ENCODE measurements at places on chromosomes 3 and 15.

GRCh38 chr3:61029194-61029593, 222.1 kb downstream of the FHIT start:
- no peak for DNase-seq

GRCh38 chr15:67820992-67821783, 4.1 kb upstream of the SKOR1 start:
- no peak for DNase-seq

DNA sequence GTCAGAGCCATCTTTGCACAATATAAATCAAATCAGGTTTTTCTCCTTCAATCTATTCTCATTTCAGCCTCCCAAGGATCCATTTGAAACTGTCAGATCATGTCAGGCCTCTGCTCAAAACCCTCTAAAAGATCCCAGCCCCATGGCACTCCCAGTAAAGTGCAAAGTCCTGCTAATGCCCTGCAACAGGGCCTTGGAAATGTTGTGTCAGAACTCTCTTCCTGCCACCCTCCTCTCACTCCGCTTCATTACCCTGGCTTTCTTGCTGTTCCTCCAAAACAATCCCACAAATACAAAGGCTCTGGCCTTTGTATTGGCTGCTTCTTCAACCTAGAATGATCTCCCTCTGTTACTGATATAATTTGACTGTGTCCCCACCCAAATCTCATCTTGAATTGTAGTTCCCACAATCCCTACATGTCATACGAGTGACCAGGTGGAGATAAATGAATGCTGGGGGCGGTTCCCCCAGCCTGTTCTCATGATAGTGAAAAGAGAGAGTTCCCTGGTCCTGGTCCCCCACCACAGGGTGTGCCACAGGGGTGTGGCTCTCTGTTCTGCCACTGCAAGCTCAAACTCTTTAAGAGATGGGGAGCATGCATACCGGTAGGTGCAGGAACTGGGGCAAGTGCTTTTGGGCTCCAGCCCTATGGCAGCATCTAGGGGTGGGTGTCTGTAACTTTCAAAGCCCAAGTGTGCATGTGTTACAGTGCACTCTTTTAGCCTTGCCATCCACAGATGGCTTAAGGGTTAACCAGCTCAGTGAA, 22.9 kb upstream of the TRA2B start:
- no peak for DNase-seq

- DNase-seq, result no peak
Observed at GRCh38 chr15:101107625-101108460, 144.0 kb downstream of the CHSY1 start.

DNA sequence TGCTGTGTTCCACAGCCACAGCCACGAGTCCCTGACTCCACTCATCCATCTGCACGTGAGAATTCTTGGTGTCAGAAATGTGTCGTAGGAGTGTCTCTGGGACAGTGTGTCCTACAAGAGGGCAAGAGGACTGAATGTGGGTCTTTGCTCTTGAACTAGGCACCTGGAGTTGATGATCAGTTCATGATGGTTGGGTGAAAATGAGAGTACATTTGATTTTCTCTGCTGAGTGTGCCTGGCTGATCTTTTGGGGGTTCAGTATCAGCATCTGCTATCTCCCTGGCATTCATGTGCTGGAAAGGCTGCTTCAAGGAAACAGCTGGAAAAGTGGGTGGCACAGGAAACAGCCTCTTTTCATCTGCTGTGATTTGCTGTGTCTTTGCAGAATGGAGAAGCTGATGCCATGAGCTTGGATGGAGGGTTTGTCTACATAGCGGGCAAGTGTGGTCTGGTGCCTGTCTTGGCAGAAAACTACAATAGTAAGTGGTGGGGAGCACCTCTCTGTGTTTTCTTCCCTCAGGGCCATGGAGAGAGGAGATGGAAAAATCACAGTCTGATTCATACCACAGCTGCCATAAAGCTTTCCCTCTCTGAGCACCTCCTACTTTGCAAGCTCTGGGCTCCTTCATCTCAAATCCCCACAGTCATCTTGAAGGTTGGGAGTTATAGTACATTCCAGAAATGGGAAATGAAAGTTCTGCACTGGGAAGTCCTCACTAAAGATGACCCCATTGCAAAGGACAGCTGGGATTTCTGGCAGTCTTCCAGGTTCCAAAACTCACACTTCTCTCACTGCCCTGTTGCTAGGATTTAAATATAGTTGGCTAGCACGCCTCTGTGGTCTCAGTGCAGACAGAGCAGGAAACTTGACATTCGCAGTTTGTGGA, 17.8 kb downstream of the TF start:
- DNase-seq, result no peak

GRCh38 chr3:38006031-38006430, 15.4 kb downstream of the VILL start:
- no peak for DNase-seq

DNA sequence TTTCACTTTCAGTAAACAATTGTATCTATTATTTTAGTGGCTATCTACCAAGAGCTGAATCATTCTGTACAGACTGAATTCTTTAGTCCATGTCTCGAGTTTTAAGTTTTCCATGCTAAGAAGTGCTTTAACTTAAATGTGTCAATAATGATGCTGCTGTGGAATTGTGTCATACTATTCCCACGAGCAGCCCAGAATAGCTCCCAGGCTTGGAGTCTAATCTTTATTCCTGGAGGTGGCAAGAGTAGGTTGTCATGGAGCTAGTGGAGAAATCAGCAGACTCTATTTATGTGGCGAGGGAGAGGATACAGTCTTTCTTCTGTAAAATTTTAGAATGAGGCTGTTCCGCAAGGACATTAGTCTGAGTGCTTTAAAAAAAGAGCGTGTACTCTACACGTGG, 207.2 kb downstream of the ROBO2 start:
- no peak for DNase-seq

DNA sequence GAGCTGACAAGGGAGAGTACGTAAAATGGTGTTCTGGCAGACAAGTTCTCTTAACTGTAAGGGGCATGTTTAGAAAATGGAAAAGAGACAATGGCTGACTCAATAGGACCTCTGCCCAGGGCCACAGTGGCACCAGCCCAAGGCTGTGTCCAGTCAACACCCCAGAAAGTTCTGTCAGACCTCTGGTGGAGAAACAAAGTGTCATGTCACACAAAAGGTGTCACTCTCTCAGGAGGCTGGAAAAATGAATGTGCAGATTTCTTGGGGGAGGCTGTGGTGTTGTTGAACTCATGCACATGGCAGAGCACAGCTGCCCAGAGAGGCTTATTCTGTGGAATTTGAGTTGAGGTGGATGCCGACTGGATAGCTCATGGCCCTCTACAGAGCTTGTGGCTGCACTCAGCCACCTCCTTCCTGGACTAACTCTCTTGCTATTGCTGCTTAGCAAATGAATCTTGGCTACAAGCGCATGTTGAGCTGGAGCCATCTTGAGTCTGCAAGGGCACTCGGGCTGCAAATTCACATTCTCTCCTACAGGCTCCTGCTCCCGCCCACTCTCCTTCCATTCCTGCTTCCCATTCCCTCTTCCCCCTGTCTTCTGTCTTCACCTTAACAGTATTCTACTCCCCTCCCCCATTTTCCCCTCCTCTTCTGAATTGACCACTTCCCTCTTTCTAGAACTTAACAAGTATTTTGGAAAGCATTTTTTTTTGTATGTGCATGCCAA, 55.8 kb upstream of the SLC7A14 start:
- no peak for DNase-seq

DNA sequence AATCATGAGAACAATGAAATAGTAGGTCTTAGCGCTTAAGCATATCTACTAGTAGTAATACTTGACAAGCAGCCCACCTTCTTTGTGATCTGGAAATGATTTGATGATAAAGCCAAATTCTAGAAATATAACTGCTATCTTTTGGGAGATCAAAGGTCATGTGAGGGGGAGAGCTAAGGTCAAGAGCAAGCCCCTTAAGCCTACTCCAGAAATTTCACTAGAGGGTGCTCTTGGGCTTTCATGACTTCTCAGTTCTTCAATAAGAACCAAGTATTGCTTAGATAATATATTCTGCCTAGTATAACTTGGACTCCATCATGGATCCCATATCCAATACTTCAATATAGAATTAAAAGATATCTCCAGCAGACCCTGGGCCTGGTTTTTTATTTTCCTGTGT, 319.6 kb downstream of the ZBTB20 start:
- peak; percentile 13 for DNase-seq

- no peak for DNase-seq
Observed at GRCh38 chr3:190591080-190591479, 77.2 kb downstream of the IL1RAP start.

- DNase-seq, result no peak
Observed at GRCh38 chr3:195752546-195753331, 32.0 kb downstream of the MUC20 start.

DNA sequence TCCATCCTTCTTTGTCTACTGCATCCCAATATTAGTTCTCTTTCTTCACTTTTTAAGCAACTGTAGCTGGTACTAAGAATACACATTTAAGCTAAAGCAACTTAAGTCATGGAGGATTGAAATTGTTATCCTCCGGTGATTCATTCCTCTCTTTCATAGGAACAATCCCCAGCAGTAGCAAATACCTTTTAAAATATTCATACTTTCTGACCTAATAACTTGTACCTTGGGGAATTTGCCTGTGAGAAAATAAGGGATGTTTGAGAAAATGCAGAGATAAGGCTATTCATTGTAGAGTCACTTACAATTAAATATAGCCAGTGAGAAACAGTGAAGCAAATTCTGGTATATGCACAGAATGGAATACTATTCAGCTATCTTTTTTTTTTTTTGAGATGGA, 66.0 kb downstream of the VPS13C start:
- DNase-seq, result no peak

GRCh38 chr3:24235121-24235520, 259.5 kb downstream of the THRB start:
- DNase-seq, result no peak

DNA sequence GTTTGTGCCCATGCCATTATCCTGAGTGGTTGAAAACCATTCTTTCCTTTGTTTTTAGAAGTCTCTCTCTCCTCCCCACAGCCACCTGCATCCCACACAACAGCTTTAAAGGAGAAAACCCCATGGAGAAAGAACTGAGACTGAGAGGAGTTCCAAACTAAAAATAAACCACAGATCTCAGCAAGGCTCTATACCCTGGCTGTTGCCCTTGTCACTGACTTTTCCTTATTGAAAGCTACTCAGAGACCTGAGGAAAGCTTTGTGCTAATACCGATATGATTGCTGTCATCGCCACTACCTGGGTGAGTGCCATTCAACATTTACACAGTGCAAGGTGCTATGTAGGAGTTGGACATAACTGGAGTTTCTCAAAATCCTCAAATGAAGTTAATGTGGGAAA, 55.5 kb upstream of the RASGRP1 start:
- DNase-seq, result no peak

DNA sequence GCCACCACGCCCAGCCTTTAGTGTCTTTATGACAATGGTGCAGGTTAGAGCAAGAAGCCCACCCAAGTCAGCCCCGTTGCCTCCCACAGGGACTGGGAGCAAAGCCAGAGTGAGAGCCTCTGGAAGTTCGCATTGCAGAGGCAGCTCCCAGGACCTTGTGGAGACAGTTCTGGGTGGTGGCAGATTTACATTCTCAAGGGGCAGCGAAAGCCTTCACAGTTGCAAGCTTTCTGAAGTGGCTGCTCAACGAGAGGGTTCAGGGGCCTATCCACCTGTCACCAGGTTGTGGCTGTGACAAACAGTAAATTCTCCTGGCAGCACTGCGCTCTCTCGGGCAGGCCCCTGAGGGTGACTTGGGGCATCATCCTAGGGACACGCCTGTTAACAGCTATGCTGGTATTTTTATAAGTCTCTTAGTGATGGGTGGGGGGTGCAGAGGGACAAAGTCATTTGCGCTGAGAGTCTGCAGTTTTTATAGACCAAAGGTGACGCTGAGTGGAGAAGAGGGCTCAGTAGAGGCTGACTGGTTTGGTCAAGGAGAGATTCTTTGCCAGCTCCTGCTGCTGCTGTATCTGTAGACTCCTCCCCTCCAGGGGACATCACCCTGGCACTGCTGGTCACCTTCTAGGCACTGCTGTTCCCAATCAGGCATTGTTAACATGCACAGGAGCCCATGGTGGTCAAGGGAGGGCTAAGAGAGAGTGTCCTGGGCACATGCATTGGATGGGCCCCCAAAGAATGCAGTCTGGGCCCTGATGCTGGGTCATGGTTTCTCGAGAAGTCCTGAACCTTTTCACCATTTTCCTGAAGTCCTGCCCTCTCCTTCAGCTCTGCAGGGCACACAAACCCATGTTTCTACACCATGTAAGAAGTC, 57.5 kb upstream of the KLF13 start:
- DNase-seq, result peak; percentile 76

GRCh38 chr15:34659056-34659455, 75.6 kb upstream of the GOLGA8B start:
- no peak for DNase-seq

GRCh38 chr3:197567904-197568681, 12.3 kb upstream of the BDH1 start:
- DNase-seq, result peak; percentile 82

- no peak for DNase-seq
Observed at GRCh38 chr3:141411251-141411771, 43.0 kb downstream of the ZBTB38 start.

GRCh38 chr3:52146189-52146588, 8.0 kb downstream of the POC1A start:
- DNase-seq, result no peak

DNA sequence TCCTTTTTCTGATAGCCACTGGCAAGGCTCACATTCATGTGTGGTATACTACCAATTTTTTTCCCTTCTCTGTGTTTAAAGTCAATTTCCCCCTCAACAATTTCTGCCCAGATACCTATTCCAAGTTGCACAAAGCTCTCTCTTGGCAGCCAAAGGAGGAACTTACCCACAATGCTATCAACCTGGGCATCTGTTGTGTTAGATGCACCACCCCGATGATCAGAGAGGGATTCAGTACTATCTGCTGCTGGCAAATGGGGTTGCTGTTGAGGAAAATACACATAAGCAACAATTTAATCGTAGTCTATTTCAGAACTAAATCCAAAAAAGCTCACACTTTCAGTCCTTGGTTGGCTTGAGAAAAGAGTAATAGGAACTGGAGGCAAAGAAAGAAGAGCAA, 46.1 kb downstream of the AAGAB start:
- no peak for DNase-seq

GRCh38 chr3:146970236-146970635, 365.1 kb upstream of the PLSCR5 start:
- DNase-seq, result no peak

- DNase-seq, result no peak
Observed at GRCh38 chr3:145727476-145727875, 433.5 kb downstream of the PLOD2 start.

DNA sequence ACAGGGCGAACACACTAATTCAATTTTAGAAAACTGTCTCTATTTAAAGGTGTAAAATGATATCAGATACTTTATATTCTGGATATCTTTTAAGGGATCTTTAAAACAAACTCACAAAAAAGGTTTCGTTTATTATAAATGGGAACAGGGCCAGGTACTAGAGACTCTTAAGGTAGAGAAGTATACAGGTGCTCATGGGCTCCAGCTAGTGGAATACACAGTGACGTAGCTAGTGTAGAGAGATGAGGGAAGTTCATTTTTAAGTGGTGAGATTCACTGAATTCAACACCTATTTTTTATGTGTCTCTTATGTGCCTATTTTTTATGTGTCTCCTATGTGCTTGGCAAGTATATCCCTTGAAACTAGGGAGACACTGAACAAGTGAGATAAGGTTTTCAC, 132.7 kb upstream of the FAM3D start:
- DNase-seq, result peak; percentile 62

All from DMS79 treated with DMSO at 0.1 percent for 48 hours (cell line).